A172 (cell line): ENCODE measurements at places on chromosomes 12 and 14. TPM values are rescaled to one million over a fixed set of nuclear protein-coding genes. Genes with fewer than 3 reads are reported as not detected.
A peak's percentile ranks its signal among the peaks of the same experiment; 100 is the strongest.

Gene APOLD1
- total RNA-seq: 3.3 and 3.5 TPM in 2 replicates

Gene TARBP2
- 53.2 and 60.0 TPM in 2 replicates for total RNA-seq

Gene HAL
- not detected in 2 replicates for total RNA-seq

DNA sequence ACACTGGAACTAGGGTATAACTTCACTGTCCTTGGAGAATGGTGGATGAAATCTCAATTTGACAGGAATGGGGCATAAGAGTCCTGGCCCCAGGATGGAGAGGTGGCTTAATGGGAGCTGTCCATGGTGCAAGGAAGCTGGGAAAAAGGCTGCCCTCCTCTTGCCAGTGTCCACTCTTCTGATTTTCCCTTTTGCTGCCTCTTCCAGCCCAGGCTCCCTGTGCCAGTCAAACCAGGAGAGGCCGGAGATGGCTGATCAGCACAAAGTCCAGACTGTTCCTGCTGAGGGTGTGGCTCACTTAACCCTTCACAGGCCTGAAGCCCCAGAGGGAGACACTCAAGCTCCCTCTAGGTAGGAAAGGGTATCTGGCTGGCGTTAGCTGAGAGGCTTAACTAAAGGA is at the start of gene MYO1A:
Gene MYO1A (minus strand): TSS at position 240 of the 400 bp plus-strand sequence. CDS start 1,806 bp downstream, outside the sequence.
- DNase-seq: peak; percentile 35

DNA sequence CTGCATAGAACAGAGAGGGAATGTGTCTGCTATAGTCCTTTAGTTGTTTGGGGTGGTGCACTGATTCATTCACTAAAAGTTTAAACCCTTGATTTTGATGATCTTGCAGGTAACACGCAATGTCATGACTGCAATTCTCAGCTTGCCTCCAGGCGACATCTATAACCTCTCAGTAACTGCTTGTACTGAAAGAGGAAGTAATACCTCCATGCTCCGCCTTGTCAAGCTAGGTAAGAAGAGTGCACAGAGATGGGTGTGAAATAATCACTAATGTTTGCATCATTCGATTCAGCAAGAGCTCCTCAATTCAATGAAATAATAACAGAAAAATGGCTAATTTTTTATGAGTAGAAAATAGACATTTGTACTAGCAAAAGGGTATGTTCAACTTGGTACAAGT is 203.7 kb downstream of the PTPRO start:
- no peak for DNase-seq

GRCh38 chr12:53048780-53049401 is 974 bp upstream of the TNS2 start:
- DNase-seq: no peak

- DNase-seq: no peak
These were observed 1202.3 kb downstream of the BCL11B start for GRCh38 chr14:98069712-98070171.

- peak; percentile 2 for DNase-seq
These were observed 256.9 kb downstream of the SYT1 start for GRCh38 chr12:79121486-79121885.

DNA sequence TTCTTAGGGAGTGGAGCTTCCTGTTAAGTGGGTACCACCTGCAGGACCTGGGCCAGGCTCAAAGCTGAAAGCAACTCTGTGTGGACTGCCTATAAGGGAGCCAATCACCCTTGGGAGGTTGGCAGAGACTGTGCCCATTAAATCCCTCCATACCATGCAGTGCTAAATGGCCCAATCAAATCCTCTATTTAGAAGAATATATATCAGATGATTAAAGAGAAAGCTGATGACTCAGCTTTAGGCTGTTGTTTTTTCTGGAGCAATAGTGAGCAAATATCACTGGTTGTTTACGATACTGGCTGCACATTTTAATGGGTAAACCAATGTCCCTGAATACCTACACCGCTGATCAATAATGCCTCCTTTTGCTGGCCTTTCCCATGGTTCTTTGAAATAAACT is 101.3 kb downstream of the TMX1 start:
- DNase-seq: no peak

DNA sequence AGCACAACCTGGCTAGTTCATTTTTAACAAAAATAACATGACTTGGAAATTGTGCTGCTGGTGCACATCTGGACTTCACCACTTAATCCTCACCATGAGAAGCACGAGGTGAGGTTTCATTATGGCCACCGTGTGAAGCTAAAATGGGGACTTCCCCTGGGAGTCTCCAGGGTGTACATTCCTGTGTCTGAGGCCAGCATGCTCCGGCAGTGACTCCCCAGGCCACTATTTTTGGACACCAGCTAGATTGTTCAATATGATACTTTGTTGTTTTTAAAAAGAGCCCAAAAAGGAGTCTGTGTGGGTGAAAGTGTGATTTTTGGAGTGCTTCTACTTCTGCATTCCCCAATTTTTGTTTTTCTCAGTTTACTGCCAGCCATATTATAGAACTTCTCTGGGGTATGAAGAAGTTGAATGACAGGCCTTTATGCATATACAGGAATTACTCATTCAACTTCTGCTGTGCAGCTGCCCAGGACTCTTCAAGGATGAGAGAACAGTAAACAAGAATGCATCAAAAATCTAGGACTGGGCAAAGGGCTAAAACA is 16.9 kb upstream of the AICDA start:
- peak; percentile 63 for DNase-seq

DNA sequence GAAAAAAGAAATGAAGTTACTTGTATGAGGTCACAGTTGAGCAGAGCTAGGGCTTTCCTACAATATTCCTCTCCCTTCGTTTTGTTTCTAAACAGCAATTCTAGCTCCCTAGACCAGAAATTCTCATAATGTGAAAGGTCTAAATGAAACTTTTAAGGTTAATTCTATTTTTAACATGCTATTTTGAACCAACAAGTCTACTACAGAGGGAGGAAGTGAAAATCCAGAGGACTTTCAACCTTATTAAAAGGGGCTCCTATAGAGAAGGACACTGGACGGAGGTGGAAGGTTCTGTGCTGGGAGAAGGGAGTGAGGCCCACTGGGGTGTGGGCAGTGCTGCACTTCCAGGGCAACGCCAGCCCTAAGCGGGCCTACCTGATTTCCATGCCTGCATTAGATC is 13.4 kb downstream of the GSG1 start:
- DNase-seq: no peak

GRCh38 chr12:67957383-67957782 is 31.9 kb upstream of the IFNG-AS1 start:
- no peak for DNase-seq
